Omental fat pad (tissue), 4 donors: ENCODE measurements at places on chromosomes 5 and 9. TPM values are rescaled to one million over a fixed set of nuclear protein-coding genes. Genes with fewer than 3 reads are reported as not detected.

DNA sequence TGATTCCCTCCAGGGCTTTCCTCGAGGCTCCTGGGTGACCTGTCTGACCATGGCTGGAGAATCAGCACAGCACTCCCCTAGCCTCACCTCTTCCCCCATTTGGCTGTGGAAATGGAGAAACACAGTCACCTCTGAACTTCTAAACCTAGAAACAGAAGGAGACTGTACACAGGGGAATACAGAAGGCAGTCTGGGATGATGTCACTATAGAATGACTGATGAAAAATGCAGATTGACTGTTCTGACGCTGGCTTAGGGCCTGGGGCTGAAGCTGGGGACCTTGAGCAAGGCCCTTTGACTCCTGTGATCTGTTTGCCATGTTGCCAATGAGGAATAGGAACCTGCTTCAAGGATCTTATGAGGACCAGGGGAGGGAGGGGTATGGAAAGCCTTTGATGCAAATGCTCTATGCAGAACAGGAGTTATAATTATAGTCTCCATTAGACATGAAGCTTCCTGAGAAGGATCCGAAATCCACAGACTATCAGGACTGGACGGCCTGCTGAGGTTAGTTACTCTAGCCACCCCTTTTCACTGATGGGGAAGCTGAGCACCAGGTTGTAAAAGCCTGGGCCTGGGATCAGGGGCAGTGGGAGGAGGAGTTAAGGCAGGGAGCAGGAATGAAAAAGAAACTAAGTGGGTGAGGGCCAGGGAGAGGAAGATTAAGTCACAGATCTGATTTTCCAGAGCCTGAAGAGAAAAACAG, 24.4 kb upstream of the ANXA6 start:
- no peak for DNase-seq

GRCh38 chr9:122180633-122181032, 20.9 kb downstream of the MORN5 start:
- no peak for DNase-seq

DNA sequence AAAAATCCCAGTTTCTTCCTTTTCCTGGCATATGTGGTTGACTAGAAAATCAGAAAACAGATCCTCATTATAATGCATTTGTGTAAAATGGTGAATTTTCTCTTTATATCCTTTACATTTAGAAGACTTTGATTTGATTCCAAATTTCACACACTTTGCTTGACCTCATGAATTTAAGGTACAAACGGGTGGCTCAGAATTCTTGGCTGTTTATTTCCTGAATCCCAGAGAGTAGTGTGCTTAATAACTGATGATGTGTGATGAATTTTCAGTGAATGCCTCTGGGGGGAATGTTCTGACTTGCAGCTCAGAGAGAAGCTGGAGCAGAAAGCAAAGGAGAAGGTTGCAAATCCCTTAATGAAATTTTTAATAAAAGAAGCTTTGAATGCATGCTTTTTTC, 126.8 kb downstream of the SPATA31D1 start:
- DNase-seq: no peak

The SOHLH1 gene
- total RNA-seq: not detected

DNA sequence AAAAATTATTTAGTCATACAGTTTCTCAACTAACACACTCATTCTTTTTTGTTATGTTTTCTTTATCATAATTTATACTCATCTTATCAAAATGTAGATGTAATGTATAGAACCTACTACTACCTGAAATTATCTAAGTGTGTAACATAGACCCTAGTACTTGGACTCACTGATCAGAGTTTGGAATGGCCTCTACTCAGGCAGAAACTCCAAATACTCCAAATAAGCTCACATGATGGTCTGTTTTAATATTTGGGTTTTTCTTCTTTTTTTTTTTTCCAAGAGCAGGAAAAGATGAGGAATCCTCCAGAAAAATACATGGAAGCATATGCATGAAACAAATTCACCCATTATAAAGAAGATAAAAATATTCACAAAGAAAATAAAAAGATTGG, 126.3 kb downstream of the PDE4D start:
- no peak for DNase-seq

DNA sequence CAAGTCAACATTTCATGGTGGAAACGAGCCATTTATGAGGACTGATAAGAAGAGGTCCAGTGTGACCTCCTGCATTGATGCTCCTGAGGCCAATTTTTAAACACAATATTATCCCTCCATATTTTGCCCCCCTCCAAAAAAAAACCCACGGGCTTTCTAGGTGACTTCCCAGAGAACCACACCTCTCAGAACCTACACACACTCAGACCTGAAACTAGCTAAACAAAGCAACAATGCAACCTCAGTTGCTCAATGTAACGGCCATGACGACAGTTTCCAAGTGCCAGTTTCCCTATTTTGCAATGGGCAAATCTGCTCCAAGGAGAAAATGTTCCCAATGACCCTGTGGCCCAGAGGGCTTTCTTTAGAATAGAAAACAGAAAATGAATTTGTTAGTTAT, 3.5 kb downstream of the NRG2 start:
- no peak for DNase-seq

DNA sequence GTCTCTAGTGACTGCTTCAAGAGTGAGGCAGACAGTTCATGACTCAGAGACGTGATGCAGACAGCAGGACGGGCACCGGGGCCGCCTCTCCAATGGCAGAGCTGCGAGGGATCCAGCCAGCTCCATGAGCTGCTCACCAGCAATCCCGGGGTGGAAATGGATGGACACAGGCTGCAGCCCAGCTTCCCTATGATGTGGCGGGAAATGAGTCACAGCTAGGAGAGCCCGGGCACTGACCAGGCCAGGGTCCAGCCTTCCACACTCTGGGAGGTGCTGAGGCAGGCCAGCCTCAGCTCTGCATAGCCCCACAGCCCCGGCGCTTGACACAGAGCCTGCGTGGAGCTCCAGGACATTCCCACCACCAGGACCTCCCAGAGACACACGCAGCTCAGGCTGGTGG, 244.8 kb upstream of the IRX2 start:
- DNase-seq: no peak
